ENCODE measurements at places on chromosomes 11 and 22.

DNA sequence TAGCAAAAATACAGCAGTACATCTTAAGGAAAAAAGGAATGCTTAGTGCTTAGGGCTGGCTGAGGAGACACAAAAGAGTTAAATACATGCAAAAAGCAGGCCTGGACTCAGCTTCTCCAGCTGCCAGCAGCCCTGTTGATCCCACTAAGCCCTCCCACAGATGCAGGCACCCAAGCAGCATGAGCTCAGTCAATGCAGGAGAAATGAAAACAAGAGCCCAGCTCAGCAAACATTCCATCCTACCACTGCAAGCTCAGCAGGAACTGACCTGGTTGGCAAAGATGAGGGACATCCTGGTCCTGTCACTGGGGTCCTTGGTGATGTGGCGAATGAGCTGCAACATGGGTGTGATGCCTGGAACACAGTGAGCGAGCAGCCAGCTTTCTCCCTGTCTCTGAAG, 5.8 kb downstream of the CYB5R2 start:
- no peak for DNase-seq

DNA sequence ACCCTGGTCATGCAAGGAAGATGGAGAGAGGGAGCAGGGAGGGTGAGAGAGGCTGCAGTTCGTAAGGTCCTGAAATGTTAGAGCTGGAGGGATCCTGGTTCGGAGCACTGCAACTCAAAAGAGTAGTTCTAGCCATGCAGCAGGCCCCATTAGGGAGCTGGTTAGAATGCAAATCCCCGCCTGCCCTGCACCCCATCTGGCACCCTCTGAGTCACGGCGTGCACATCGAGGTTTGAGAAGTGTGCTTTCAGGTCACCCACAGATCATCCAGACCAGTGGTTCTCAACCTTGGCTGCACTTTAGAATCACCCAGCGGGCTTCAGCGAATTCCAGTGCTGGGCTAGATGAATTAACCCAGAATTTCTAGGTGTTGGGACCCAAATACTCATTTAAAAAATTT, 48.2 kb downstream of the ST3GAL4 start:
- DNase-seq = no peak

DNA sequence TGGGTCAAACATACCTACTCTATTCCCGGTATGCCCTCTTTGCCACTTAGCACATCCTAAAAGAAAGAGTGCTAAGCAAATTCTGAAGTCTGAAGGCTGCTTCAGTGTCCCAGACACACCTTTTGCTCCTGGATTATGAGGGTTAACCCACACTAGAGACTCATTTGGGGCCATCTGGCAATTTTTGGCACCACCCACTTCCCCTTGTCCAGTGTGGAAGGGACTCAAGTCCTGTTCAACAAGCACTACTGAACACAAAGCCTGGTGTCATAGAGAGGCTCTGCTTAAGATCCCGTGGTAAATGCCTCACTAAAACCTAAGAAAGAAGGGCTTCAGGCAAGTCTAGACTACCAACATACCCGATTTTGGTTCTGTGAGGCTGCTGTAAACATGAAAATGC, 85.8 kb downstream of the SERGEF start:
- DNase-seq = no peak

DNA sequence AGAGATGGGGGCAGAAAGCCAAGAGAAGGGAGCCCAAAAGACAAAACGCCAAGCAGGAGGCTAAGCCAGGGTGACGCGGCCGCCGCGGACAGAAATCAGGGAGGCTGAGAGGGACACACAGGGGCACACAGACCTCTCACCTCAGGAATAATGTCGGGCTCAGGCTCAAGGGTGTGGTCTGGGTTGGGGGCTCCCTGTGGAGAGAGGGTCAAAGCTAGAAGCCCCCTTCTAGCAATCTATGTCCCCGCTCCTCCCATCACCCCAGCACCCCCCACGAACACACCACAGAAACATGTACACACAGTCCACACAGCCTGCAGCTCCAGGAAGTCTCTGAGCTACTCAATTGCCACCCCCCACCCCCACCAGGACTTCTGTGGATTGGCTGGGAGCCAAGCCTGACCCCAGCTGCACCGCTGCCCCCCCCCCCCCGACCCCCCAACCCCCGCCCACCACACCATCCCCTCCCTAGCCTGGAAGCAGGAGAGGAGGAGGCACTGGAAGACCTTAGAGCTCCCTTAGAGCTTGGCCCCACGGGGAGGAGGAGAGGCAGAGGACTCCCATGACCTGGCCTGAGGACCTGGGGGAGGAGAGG, 6.9 kb downstream of the BCL9L start:
- DNase-seq = no peak

- no peak for DNase-seq
Observed at GRCh38 chr11:119612814-119613213, 116.2 kb downstream of the NECTIN1 start.

DNA sequence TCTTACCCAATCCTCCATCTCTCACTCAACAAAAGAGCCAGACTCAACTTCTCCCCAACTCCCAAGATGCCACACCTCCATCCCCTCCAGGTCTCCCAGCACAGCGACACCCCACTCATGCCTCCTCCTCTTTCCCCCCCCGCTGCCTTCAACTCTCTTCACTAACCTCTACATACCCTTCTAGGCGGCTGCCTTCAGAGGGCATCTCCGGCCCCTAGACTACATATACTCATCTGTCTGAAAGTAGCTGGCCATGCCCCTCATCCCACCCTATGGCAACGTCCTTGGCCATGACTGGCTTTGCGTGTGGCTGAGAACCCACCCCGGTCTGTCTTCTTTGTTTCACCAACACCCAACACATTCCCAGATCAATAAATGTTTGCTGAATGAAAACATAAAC, 81.7 kb upstream of the TMEM45B start:
- DNase-seq = no peak

- no peak for DNase-seq
Observed at GRCh38 chr11:48063424-48063978, 83.1 kb downstream of the PTPRJ start.

DNA sequence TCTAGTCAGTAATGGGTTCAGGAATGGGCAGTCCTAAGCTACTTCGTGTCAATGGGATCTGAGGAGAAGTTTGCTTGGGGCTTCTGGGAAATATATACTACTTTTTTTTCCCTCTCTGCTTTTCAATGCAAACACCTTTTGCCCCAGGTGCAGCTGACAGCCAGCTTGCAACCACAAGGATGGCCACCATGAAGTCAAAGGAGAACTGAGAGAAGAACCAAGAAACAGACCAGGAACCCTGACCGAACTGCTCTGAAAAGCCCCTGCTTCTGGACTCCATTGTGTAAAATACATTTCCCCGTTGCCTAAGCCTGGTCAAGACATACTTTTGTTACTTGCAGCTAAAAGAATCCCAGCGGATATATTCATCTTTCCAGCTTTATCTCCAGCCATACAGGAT, 20.1 kb upstream of the CD44 start:
- no peak for DNase-seq

- no peak for DNase-seq
Observed at GRCh38 chr11:73577496-73577917, 20.4 kb downstream of the FAM168A start.

DNA sequence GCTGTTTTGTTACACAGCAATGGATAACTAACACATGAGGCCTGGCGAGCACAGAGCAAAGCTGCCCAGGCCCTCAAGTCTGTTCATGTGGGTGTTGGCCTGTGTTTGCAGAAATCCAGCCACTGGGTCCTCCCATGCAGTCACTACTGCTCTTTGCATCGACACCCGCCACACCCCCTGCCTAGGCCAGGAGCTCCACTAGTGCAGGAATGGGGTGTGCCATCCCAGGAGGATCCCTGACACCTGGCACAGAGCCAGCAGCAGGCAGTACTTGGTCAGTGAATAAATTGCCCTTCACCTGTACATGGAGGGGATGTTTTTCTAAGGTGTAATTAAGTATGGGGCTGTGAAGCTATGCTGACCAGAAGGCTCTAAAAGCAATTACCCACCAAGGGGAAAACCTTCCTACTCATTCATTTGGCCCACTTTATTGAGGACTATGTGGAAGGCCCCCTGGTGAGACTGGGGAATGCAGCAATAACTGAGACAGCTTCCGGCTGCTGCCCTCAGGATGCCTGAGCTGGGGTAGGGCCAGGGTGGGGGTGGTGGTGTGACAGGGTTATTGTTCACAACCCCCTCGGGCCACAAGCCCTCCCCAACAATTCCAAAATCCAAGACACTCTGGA, 160.8 kb downstream of the CRYBB2 start:
- no peak for DNase-seq
